ENCODE measurements at places on chromosomes 16 and 17. TPM values are rescaled to one million over a fixed set of nuclear protein-coding genes. Genes with fewer than 3 reads are reported as not detected.

DNA sequence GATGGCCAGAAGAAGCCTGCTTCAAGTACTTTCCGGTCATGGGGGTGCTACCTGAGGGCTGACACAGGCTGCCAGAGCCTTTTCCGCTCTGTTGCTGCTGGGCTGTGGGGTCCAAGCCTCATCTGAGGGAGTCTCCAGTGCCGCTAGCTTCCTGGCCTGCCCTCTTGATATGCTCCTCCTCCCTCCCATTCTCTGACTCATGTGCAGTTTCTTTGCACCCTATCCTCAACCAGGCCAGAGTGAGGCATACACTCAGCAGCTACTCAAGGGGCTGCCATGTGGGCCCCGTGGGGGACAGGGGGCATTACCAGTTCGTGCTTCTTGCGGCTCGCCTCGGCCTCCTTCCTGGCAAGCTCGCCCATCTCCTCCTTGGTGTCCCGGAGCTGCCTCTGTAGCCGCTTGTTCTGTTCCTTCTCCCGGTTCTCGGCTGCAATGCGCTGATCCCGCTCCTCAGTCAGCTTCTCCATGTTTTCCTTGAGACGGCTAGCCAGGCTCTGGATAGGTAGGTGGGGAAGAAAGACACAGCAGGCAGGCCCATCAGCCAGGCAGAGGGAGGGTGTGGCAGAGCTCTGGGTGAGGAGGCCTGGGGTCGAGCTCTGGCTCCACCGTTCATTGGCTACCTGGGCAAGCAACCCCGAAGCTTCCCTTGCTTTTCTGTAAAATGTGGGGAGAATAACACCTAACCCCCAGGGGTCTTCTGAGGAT, 43.8 kb downstream of the PIPOX start:
- H3K4me3 ChIP-seq, result no peak overlapping the region
- peaks cover 9% of the 10 kb centered on the region for H3K36me3 ChIP-seq
- no peak for DNase-seq
- no peak overlapping the region for H3K27ac ChIP-seq
- H3K27me3 ChIP-seq, result no peaks in the 10 kb centered on the region
- H3K4me1 ChIP-seq, result no peaks in the 10 kb centered on the region

DNA sequence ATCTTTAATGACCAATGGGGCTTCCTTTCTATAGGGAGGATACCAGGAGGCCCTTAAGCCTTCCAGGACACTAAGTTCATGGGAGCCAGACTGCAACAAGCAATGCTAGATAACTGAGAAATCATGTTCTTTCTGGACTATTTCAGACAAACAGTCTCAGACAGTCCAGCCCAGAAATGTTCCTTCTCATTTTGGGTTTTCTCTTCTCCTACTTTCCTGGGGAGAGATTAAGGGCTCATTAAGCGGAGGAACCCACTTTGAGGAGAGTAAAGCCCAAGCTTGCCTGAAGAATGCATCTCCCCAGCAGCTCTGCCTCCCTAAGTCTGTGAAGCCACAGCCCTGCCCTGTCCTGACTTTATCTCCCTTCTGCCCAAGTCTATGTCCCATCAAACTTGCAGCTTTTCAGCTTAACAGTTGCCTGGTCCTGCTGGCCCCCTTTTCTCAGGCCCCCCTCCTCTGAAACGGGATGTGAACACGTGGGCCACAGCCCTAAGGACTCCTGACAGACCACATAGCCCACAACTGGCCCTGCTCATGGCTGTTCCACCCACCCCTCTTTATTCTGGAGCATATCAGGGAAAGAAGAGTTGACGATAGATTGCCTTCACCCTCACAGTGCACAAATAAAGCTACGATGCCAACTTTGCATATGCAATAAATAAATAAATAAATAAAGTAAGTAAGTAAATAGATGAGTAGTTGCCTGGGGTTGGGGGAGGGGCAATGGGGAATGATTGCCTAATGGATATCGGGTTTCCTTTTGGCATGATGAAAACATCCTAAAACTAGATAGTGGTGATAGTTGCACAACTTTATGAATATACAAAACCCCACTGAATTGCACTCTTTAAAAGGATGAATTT, 111.0 kb downstream of the N4BP1 start:
- H3K27ac ChIP-seq, result no peak overlapping the region
- no peaks in the 10 kb centered on the region for H3K4me1 ChIP-seq
- H3K27me3 ChIP-seq, result no peaks in the 10 kb centered on the region
- no peak overlapping the region for H3K4me3 ChIP-seq
- H3K36me3 ChIP-seq, result no peaks in the 10 kb centered on the region

DNA sequence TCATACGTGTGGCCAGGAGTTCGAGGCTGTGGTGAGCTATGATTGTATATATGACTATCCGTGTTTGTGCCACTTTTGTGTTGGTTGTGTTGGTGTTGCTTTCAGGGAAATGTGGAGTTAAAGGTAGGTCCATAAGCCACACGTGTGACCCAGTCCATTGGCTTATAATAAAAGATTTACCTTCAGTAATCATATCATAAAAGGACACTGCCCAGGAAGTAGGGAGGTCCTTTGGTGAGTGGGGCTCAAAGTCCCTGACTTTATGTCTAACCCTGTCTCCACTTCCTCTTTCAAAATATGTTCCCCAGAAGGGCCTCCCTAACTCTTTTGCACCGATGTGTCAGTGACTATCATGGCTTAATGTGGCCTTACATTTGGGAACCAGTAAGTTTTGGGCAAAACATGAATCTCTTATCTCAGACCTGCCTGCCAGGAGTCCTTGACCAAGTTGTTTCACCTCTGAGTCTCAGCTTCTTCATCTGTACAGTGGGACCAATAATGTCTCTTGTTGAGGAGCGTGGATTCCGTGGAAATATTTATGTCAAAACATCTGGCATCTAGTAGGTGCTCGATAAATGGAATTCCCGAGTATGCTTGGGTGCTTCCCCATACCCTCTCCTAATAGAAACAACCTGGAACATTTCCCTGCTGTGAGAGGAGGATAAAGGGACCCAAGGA, 4.8 kb downstream of the TNP2 start:
- H3K4me3 ChIP-seq, result peak overlapping the region; percentile 19
- H3K36me3 ChIP-seq, result no peaks in the 10 kb centered on the region
- H3K4me1 ChIP-seq, result peaks cover 31% of the 10 kb centered on the region
- DNase-seq, result no peak

- no peak overlapping the region for H3K4me3 ChIP-seq
- peak; percentile 74 for DNase-seq
These were observed 144.1 kb downstream of the RAB11FIP4 start for GRCh38 chr17:31535581-31535981.

DNA sequence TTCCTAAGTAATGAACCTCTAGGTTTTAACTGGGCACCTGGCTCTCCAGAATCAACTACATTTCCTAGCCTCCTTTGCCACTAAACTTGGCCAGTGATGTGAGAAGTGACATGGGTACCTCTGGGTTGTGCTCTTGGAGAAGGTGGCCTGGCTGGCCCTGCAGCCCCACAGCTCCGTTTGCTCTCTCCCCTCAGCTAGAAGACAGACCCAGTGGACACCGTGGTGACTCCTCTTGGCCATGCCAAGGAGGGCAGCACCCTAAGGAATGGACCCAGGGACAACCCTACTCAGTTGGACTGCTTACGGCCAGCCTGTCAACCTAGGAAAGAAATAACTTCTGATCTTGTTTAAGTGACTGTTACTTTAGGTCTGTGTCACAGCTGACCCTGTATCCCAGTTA, 151.4 kb downstream of the TMEM132E start:
- H3K4me1 ChIP-seq, result no peaks in the 10 kb centered on the region
- peaks cover 4% of the 10 kb centered on the region for H3K27me3 ChIP-seq
- H3K4me3 ChIP-seq, result no peak overlapping the region
- no peaks in the 10 kb centered on the region for H3K36me3 ChIP-seq
- no peak overlapping the region for H3K27ac ChIP-seq

DNA sequence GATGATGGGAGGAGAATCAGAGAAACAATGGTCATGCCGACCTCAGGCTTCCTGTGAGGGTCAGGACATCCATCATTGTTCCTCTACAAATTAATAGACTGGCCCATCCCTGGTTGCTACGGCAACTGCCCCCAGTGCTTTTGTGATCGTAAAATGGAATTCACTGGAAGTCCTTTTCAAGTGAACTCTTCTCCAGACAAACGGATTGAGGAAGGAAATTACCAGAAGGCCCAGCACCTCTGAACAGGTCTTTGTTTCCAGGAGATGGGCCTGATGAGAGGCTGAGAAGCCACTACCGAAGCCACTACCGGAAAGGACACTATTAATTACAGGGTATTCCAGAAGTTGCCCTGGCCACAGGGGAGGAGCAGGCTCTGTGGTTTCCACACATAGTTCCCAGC, 126.0 kb downstream of the MGAT5B start:
- DNase-seq, result no peak
- no peaks in the 10 kb centered on the region for H3K27me3 ChIP-seq
- H3K27ac ChIP-seq, result peak overlapping the region; percentile 10
- H3K4me3 ChIP-seq, result no peak overlapping the region

GRCh38 chr17:34255381-34255732, 272 bp downstream of the CCL2 start:
- H3K4me3 ChIP-seq, result no peak overlapping the region
- peaks cover 6% of the 10 kb centered on the region for H3K4me1 ChIP-seq
- no peak for DNase-seq
- no peak overlapping the region for H3K27ac ChIP-seq

ANKS3 gene
- 14.1 TPM for total RNA-seq

ZPBP2 gene
- 0.19 TPM for total RNA-seq

DNA sequence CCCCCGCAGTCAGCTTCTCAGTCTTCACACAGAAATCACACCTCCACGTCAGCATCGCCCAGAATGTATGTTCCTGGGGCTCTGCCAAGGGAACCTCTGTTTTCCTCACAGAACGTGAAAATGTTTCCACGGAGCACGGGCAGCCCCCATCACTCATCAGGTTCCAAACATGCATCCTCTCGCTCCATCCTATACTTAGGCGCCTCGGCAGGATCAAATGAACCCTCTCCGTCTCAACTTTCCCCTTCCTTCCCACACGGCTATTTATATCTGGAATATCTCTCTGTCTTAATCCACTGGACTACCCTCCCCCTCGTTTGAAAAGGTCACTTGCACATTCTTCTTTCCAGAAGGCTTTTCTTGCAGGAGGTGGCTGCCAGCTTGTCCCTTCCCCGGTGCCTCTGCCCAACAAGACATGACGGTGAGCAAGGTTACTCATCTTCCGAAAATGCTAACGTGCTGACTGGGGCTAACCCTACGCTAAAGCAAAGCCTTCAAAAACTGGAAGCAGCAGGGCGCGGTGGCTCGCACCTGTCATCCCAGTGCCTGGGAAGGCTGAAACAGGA, 21.6 kb downstream of the NXN start:
- H3K4me1 ChIP-seq, result no peaks in the 10 kb centered on the region
- no peaks in the 10 kb centered on the region for H3K36me3 ChIP-seq
- peaks cover 3% of the 10 kb centered on the region for H3K27me3 ChIP-seq
- no peak overlapping the region for H3K27ac ChIP-seq

RNF166 gene
- 44.0 TPM for total RNA-seq

DNA sequence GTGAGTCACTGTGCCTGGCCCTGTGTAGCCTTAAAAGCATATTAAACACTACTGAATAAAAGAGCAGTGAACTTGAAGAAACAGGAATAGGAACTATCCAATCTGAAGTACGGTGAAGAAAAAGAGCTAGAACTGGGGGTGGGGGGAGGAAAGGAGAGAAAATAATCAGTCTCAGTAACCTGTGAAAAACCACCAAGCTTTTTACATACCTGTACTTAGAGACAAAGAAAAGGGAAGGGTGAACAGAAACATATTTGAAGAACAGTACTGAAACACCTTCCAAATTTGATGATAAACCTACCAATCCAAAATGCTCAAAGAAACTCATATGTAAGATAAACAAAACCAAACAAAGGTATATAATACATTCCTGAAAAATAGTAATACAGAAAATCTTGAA, 77.5 kb downstream of the USP32 start:
- no peak for DNase-seq
- peaks cover 12% of the 10 kb centered on the region for H3K4me1 ChIP-seq
- H3K4me3 ChIP-seq, result no peak overlapping the region
- peaks cover 13% of the 10 kb centered on the region for H3K36me3 ChIP-seq
- no peak overlapping the region for H3K27ac ChIP-seq

GRCh38 chr17:79168486-79169055, 93.9 kb downstream of the ENGASE start:
- no peaks in the 10 kb centered on the region for H3K27me3 ChIP-seq
- DNase-seq, result no peak
- H3K36me3 ChIP-seq, result no peaks in the 10 kb centered on the region
- H3K27ac ChIP-seq, result no peak overlapping the region

GRCh38 chr16:9703731-9704130, 478.5 kb downstream of the GRIN2A start:
- no peaks in the 10 kb centered on the region for H3K4me1 ChIP-seq
- H3K27me3 ChIP-seq, result no peaks in the 10 kb centered on the region
- H3K4me3 ChIP-seq, result no peak overlapping the region
- H3K36me3 ChIP-seq, result no peaks in the 10 kb centered on the region

DNA sequence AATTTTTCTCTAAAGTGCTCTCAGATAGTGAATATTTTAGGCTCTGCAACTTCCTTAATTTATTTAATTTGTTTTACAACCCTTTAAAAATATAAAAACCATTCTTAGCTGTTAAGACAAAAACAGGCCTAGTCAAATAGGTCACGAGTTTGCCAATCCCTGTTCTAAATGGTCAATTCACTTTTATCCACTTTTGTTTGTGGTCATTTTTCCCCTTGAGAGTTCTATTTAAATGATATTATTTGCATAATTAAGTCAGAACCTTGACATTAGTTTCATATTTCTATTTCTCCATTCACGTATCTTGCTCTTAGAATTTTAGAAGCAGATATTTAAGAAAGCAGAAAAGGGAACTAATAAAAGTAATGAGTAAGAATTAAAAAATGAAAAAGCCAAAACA, 4.0 kb downstream of the AMFR start:
- H3K4me3 ChIP-seq, result no peak overlapping the region
- H3K4me1 ChIP-seq, result peaks cover 39% of the 10 kb centered on the region
- DNase-seq, result no peak

- peaks cover 14% of the 10 kb centered on the region for H3K27me3 ChIP-seq
- peaks cover 6% of the 10 kb centered on the region for H3K4me1 ChIP-seq
- no peak for DNase-seq
- no peak overlapping the region for H3K27ac ChIP-seq
- no peaks in the 10 kb centered on the region for H3K36me3 ChIP-seq
These were observed 73.9 kb upstream of the KIFC3 start for GRCh38 chr16:57876210-57876609.

DNA sequence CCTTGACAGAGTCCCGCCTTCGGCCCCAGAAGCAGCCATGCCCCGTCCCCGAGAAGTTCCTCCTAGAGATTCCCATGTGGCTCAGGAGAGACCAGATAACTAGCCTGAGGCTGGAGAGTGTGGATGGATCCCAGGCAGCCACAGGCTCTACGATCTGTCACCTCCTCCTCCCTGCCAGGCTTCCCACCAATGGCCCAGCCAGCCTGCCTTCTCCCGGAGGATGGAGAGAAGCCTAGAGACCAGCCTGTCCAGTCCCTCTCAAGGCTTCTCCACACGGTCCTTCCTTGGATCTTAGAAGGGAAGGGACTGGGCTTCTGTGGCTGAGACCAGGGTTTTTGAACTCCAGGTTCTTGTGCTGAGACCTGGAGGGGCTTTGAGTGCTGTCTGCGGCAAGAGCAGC, 1.6 kb upstream of the SMTNL2 start:
- no peak for DNase-seq
- H3K36me3 ChIP-seq, result no peaks in the 10 kb centered on the region
- no peak overlapping the region for H3K4me3 ChIP-seq
- H3K27ac ChIP-seq, result no peak overlapping the region

CCL4L2 gene
- 4.8 TPM for total RNA-seq

KRT12 gene
- not detected for total RNA-seq

CWC25 gene
- total RNA-seq, result 23.3 TPM

LRRC46 gene
- 0.82 TPM for total RNA-seq

FOXL1 gene
- total RNA-seq, result not detected

Data from activated CD4-positive, alpha-beta T cell treated with anti-CD3 and anti-CD28 coated beads for 36 hours (primary cell).